Mucosa of descending colon (tissue), 3 donors: ENCODE measurements at places on chromosomes 16 and 17.
A peak's percentile ranks its signal among the peaks of the same experiment; 100 is the strongest.

DNA sequence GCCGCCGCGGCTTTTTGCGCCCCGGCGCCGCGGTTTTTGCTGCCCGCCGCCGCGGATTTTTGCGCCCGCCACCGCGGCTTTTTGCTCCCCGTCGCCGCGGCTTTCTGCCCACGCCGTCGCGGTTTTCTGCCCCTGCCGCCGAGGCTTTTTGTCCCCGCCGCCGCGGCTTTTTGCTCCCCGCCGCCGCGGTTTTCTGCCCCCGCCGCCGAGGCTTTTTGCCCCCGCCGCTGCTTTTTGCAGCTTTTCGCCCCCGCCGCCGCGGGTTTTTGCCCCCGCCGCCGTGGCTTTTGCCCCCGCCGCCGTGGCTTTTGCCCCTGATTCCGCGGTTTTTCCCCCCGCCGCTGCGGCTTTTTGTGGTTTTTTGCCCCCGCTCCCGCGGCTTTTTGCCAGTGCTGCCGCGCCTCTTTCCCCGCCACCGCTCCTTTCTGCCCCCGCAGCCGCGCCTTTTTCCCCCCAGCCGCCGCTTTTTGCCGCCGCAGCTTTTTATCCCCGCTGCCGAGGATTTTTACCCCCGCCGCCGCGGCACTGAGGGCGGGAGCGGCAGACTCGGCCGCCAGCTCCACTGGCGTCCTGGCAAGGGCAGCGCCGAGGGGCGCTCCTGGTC, 518.6 kb upstream of the WSB1 start:
- no peak for DNase-seq

- DNase-seq, result peak; percentile 72
Measured at GRCh38 chr17:44556832-44557606, at the start of gene FZD2. Gene FZD2 (plus strand): TSS chr17:44557484. CDS start chr17:44557689, 205 bp downstream.

DNA sequence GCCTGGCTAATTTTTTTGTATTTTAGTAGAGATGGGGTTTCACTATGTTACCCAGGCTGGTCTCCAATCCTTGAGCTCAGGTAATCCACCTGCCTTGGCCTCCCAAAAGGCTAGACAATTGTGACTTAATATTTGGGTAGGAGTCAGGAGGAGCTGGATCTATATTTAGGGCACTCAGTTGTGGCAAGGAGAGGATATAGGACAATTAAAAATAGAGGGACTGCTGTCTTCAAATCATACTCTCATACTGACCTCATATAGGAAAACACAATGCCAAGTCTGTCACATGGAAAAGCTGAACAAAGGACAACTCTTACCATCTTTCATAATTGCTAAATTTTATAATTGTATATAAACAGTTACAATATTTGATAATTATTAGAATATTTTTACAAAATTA, 17.1 kb downstream of the IRX3 start:
- DNase-seq, result no peak

DNA sequence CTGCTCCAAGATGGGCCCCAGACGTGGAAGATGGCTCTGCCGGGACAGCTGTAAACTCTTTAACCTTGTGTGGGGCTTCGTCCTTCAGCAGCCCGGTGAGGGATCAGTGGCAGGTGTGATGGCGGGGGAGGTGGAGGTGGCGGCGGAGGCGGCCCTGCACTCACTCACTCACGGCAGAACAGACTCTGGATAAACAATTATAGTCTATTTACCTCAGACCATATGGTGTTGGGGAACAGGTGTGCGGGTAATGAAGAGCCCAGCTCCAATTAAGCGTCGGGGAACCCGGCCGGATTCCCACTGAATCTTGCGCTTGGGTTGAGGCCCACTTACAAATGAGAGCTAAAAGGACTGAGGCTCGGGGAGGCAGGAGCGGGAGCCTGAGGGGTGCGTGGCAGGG, 104.3 kb upstream of the SDK2 start:
- no peak for DNase-seq

DNA sequence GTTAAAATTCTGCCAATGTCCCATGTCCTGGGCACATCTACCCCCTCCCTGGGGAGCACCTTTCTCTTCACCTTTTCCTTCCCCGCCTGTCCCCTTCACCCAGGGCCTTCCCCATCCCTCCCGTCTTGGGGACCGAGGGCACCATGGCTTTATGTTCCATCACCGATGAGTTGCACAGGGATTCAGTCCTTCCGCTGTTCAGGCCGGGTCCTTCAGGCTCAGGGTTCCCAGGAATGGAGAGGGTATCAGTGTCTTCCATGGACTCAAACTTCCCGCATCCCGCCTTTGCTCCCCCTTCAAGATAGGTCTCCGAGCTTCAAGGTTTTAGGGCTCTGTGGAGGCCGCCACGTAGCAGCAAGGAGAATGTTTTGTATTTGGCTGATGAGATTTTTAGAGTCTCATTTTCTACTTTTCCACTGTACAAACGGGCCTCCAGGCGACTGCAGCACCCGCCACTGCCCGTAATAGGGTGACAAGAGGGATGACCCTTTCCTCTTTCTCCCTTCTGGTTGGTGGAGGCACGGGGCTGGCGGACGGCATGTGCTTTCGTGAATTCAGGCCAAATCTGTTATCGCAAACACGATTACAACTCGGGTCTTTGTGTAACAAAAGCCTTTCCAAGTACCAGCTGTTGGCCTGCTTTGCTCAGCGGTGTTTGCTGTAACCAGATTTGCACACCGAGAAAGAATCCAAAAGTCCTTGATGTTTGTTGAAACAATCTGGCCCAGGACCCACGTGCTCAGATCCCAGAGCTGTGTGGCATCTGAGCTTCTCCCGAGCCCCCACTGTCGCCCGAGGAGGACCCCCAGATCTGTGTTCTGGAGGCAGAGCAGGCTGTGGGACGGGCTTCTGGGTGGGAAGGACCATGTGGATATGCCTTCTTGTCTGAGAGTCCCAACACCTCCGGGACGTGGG, 236.3 kb downstream of the SEC14L1 start:
- DNase-seq, result no peak

GRCh38 chr17:68693466-68693865, 92.3 kb upstream of the FAM20A start:
- DNase-seq, result no peak

- no peak for DNase-seq
Measured at GRCh38 chr17:2210726-2211125, 92.9 kb downstream of the SMG6 start.

DNA sequence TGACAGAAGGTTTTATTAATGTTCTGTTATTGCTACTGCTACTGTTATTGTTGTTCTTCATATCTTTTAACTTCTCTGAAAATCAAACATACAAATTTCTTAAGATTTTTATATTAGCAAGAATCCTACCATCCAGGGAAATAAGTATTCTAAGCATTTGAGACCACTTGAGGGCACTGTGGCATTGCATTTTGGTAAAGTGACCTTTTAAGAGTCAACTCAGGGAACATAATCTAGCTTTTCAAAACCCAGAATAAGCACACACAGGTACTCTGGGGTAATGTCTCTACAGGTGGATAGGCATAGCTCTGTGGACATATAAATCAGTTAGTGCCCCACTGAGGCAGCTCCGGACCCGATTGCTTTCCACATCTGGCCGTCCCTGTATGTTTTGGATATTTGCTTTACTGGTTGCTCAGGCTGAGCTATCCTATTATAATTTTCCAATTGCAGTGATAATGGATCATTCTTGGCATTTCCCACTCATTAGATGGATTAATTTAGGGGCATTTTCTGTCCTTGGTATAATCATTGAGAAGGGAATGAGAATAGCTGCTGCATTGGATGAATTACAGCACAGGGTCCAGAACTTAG, 1425.1 kb upstream of the CDH8 start:
- no peak for DNase-seq

GRCh38 chr17:44346064-44346844, 1.2 kb downstream of the GRN start:
- DNase-seq, result no peak

- DNase-seq, result no peak
Measured at GRCh38 chr16:23893986-23894385, 58.2 kb downstream of the PRKCB start.

DNA sequence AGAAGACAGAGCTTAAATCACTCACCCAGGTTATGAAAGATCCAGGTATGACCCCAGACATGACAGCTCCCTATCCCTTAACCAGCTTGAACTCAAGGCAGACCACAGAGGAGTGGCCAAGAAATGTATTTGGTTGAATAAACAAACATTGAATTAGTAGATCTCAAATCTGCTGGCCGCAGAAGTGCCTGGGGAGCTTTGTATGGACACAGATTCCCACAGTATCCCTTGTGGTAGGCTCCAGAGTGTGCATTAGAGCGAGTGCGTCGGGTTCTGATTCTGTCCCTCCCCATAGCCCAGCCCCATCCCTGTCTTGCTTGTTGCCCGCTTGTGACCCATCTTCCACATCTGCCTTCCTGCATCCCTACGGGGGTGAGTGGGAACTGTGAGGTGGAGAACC, 118.8 kb upstream of the FOXF1 start:
- no peak for DNase-seq

DNA sequence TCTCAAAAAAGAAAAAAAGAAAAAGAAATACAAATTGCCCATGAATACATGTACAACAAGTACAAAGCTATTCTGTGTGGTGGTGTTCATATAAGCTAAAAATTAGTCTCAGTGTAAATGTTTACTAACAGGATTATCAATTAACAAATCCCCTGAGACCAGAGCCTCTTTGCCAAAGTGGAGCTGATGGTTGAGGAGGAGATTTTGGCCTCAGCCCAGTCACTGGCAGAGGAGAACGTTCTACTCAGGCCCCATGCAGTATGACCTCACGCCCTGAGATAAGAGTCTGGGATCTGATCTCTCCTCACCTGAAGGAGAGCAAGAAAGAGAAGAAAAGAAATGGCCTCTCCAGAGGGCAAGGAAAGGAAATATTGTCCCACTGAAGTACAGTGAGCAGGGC, 35.5 kb upstream of the NOL11 start:
- no peak for DNase-seq

- DNase-seq, result no peak
Measured at GRCh38 chr17:42868338-42868737, 17.3 kb downstream of the AOC3 start.

GRCh38 chr17:72839131-72839725, 253.3 kb downstream of the SLC39A11 start:
- DNase-seq, result no peak

- no peak for DNase-seq
Measured at GRCh38 chr17:65891231-65891735, 300.6 kb downstream of the CEP112 start.

DNA sequence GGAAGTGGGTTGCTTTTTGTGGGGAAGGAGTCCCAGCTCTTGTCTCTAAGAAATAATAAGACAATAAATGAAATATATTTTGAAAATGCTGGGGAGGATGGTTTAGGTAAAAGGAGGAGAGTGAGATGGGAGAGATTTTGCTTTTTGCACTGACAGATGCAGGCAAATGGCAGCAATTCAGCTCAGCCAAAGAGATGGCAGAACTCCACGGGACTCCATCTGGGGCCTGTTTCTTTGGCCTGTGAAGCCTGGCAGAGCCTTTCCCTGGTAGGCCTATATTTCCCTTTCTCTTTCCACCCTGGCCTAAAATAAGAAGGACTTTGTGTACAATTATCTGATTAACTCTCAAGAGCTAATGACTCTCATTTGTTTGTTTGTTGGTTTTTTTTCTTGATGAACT, 1525.1 kb downstream of the CDH11 start:
- no peak for DNase-seq

DNA sequence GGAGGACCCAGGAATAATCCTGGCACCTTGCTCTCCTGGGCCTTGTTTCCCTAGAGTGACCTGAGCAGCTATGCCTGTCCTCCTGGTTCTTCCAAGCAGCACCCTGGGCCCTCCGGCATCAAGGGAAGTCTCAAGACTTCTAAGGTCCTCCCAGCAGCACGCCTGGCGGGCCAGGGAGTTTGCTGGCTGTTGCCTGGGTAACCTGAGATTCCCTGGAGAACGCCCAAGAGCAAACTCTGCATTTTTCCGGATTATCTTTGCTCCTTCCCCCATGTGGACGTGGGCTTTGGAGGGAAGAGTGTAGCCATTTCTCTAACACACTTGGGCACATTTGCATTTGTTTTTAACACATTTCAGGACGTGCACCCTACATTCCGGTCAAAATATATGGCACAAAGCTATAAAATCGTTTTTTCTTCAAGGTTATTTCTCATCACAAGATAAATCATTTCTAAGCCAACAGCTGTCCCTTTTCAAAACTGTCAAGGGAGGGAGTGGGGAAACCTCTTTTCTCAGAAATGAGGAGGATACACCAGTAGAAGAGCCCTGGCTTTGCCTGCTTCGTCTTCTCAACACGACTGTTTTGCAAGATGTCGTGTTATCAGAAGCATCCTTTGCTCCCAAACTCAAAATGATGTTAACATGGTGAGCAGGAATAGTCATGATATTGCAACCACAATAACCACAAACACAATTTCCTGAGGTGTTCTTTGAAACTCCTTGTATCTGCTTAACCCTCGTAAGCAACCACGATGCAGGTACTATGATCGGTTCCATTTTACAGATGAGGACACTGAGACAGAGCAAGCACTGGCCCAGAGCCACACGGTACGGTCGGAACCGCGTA, 116.5 kb downstream of the ADCY9 start:
- no peak for DNase-seq

DNA sequence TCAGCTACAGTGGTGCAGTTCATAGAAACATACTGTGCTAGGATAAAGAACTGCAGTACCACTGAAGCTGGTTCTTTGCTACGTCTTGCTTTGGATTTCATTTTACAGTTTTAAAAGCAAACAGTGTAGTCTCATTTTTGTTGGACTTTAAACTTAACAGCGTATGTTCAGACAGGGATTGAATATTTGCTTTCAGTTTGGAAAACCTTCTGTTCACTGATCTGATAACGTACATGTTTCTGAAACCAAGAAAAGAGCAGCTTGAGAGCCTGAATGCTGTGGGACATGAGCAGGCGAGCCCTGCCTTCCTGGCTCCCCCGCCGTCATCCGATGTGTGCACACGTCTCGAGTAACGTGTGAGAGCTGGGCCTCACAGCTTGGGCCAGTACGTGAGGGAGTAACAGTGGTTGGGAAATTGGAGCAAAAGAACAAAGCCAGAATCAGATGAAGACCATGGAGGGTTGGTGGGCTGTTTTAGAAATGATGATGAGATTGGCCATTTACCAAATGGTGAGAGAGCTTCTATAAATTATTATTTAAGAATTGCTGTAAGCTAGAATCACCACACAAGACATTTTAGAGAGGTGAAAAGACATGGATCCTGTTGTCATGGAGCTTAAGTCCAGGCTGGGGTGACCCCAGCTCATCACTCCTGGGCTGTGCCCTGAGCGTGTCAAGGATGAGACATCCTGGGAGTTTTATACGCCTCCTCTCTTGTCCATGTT, 20.8 kb upstream of the CLEC18C start:
- peak; percentile 61 for DNase-seq

DNA sequence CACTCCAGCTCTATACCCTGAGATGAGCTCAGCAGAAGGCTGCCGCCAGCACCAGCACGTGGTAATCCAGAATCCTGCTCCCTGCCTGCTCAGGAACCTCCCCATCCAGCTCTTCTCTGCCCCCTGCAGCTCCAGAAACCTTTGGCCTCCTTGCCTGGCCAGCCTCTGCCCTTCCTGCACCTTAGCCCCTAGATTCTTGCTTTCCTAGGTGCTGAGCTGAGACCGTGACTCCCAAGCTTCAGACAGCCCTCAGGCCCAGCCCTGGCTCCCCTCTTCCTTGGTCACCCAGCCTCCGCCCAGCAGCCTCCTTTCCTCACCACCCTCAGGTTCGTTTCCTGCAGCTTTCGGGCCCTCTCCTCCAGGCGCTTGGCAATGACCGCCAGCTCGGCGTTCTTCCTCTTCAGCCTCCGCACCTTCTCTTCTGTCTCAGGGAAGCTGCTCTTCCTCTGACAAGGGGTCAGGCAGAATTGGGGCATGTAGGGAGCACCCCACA, 2.6 kb downstream of the TSPOAP1 start:
- DNase-seq, result peak; percentile 58

GRCh38 chr17:43917348-43918025, 10.2 kb upstream of the MPP2 start:
- DNase-seq, result peak; percentile 81

GRCh38 chr16:75244844-75245758, 6.3 kb downstream of the BCAR1 start:
- DNase-seq, result peak; percentile 69

GRCh38 chr16:19115148-19116021, 1.6 kb downstream of the ITPRIPL2 start:
- peak; percentile 63 for DNase-seq
